ENCODE measurements at places on chromosomes 16 and 17.

GRCh38 chr16:10738231-10739077 lies 5.2 kb upstream of the NUBP1 start:
- DNase-seq = peak; percentile 30

GRCh38 chr17:80853076-80853475 lies 138.6 kb upstream of the CHMP6 start:
- no peak for DNase-seq

GRCh38 chr16:58510097-58510775 lies 5.1 kb upstream of the SETD6 start:
- DNase-seq = no peak

DNA sequence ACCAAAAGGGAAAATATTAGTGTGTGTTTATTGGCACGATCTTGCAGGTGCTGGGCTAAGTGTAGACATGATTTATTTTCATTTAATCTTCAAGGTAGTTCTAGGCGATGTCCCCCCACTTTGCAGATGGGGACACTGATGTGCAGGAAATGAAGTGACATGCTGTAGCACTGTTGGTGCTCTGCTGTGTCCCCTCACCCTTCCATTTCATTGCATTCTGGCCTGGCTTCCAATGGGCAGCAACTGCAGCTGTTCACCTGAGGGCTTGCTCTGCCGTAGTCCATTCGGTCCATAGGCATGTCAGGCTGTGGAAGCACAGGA lies 123.9 kb downstream of the PRKCB start:
- DNase-seq = peak; percentile 41

DNA sequence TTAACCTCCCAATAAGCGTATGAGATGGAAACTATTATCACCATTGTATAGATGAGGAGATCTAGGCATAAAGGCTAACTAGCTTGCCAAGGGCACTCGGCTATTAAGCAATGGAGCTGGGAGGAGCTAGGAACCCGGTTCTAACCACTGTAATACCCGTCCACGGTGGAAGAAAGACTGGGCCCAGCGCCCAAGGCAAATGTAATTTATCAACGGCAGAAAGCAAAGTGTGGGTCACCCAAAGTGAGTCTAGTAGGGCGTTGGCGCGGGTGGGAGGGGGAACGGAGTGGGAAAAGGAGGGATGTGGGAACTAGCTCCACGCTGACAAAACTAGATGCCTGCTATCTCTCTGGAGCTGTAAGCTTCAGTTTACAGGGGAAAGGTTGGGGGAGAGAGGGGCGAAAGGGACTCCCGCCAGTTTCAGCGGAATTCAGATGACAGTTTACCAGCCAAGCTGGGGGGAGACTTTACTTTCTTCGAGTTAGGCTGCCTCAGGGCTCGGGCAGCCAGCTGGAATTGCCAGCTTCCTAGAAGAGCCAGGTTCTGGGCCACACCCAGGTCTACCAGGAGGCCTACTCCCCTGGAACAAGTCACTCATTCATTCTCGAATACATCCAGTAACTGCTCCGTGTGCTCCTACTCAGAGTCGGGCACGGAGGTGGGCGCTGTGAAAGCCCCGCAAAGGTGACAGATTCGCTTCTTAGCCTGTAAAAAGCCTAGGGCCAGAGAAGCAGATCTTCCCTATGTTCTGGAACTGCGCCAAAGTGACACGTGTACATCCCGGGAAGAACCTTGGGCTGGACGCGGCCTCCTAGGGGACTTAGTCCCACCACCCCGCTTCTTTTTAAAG lies 837 bp downstream of the LRRC59 start:
- peak; percentile 74 for DNase-seq

GRCh38 chr16:67190448-67191399 lies 788 bp upstream of the EXOC3L1 start:
- DNase-seq = peak; percentile 32

DNA sequence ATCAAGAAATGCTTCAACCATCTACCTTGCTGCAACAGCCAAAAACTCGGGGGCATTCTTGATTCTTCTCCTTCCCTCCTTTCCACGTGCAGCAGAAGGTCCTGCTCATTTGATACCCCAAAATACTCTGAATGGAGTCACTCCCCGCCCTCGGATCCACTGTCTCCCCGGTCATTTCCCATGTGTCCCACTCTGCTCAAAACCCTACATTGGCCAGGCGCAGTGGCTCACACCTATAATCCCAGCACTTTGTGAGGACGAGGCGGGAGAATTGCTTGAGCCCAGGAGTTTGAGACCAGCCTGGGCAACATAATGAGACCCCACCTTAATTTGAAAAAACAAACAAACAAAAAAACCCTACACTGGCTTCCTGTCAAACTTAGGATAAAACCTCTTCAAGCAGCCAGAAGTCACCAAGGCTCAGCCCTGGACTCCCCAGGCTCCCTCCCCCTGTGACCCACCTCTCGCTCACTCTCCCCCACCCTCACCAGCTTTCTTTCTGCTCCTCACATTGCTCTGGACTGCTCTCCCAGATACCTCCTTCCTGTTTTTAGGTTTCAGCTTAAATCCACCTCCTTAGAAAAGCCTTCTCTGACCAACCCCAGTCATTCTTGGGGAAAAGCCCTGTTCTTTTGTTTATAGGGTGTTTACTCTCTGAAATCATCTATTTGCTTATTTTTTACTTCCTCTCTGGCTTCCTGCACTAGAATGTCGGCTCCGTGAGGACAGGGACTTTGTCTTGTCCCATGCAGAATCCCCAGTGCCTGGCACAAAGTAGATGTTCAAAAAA lies 2.8 kb downstream of the SLC13A2 start:
- no peak for DNase-seq

- DNase-seq = peak; percentile 46
Measured at GRCh38 chr17:56809106-56809819, 24.5 kb downstream of the C17orf67 start.

DNA sequence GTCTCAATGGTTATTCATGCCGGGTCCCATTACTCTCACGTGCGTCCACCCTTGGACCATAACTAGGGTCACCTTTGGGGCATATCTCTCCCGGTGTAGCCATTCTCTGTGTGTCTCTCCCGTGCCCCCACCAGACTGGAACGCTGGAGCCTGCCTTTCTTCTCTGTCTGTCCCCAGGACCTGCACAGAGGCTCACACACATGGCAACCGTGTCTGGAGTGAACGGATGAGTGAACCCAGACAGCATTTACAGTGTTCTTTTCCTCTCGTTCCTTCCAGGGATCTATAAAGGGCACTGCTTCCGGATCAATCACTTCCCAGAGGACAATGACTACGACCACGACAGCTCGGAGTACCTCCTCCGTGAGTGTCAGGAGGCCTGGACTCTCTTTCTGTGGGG lies 26.4 kb upstream of the CACNG1 start:
- DNase-seq = no peak

DNA sequence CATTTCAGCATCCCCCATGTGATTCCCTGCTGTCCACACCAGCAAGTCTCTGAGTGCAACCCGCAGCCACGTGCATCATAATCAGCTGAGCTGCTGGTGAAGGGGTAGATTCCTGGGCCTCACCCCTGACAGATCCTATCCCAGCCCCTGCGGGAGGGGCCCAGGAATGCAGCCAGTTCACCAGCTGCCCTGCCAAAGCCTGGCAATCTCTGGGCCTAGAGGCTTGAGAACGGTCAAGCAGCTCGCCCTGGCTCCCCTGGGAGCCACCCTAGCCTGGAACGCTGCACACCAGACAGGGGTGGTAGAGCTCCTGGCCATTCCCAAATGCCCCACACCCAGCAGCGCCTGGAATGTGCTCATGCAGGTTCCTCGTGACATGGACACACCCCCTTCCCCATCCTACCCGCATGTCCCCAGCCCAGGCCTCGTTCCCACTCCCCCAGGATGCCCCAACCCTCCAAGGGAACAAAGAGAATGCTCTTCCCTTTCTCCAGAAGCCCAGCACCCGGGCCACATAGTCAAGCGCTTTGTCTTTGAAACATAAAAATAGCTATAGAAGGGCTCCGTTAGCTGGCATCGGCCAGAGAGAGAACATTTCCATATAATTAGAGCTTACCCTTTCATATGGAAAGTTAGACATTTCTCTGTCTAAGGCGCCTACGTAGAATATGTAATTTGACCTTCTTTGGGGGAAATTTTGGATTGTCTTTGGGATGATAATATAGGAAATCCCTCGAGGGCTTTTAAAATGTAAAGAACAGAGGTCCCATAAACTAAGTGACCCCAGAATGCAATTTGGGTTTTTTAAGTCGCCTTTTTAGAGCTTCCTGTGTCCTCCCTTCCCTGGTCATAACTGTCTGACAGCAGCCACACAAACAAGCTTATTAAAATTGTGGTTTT lies 3.4 kb downstream of the CEP295NL start:
- DNase-seq = no peak

DNA sequence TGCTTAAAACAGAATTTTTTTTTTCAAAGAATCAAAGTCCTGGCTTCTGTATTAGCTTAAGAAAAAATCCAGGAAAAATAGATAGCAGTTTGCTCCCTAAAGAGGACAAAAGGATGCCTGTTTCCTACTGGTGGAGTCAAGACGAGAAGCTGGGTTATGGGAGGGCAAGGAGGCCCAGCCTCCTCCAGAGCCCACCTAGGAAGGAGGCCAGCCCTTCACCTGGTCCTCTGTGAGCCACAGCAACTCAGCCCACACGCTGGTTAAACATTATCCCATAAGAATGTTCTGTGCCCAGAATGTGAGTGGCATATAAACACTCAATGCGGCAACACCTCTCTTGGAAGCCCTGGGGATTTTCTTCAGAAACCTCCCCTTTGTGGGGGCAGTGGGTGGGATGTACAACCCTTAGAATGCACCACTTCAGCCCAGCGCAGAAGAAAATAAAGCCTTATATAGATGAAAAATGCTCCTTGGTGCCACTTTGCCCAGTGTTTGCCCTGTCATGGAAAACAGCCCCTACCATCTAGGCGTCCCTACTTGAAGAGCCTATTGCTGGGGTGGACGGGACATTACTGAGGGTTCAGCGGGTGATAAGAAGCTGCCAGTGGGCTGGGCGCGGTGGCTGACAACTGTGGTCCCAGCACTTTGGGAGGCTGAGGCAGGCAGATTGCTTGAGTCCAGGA lies 48.0 kb downstream of the TEKT5 start:
- DNase-seq = no peak

GRCh38 chr16:20409398-20410120 lies at the start of gene ACSM5:
ACSM5 (plus strand) TSS chr16:20409534; CDS start chr16:20411485, 1,951 bp downstream.
- DNase-seq = no peak

DNA sequence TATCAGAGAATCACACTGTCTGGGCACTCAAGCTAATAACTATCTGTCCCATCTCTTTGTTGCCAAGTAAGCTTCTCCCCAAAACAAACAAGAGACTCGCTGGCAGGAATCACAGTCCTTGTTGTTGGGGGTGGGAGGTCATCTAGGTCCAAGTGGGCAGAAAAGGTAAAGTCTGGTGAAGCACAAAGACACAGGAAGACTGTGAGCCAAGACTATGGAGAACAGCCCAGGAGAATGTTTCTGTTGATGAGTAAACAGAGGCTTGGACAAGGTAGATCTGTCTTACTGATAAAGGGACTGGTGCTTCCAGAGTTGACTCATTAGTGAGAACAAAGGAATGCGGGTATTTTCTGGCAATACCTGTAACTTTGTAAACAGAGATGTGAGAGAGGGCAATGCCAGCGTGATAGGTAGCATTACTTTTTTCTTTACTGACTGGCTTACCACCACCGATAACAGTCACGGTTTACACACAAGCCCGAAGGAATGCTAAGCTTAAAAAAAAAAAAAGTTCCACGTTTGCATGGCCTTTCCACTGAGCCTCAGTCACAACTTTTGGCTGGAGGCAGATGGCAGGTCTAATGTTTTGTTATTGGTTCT lies 11.5 kb upstream of the MMD start:
- DNase-seq = peak; percentile 29

- no peak for DNase-seq
Measured at GRCh38 chr17:10063730-10064241, 134.6 kb downstream of the GAS7 start.

- DNase-seq = peak; percentile 75
Measured at GRCh38 chr17:54899721-54900456, 763 bp upstream of the TOM1L1 start.

DNA sequence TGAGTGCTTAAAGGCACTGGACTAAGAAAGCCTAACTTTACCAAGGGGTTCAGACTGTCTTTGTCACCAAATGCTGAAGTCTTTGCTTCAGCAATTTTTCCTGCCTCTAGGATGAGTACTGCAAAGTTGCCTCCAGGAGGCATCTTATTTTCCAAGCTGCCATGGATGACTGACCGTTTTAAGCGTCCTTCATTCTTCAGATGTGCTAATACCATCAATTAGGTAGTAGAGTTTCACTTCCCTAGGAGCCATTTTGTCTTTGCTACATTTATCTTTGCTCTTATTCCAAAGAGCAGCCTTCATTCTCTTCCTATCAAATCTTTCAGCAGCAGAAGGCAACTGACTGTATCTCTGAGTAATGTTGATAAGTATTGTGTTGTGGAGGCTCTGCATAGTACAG lies 440.1 kb downstream of the CDH13 start:
- DNase-seq = no peak

GRCh38 chr17:42101513-42102292 lies 3.4 kb upstream of the ZNF385C start:
- peak; percentile 81 for DNase-seq

DNA sequence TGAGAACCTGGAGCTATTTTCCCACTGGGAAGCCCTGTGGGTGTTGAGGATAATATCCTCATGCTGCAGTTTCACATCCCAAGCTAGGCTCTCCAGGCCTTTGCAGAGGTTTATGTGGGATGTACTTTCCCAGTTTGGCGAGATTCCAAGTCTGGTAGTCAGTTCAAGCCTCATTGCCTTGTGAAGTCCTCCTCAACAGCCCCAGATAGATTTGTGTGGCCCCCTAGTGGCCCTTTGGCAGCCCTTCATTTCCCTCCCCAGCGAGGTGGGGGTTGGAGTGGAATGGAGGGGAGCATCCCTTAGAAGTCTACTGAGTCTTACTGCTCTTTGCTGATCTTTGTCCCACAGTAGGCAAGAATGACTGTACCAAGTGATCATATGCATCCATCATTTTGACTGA lies 137.9 kb downstream of the CDH11 start:
- peak; percentile 70 for DNase-seq

- no peak for DNase-seq
Measured at GRCh38 chr16:49478616-49479015, 105.0 kb downstream of the C16orf78 start.

DNA sequence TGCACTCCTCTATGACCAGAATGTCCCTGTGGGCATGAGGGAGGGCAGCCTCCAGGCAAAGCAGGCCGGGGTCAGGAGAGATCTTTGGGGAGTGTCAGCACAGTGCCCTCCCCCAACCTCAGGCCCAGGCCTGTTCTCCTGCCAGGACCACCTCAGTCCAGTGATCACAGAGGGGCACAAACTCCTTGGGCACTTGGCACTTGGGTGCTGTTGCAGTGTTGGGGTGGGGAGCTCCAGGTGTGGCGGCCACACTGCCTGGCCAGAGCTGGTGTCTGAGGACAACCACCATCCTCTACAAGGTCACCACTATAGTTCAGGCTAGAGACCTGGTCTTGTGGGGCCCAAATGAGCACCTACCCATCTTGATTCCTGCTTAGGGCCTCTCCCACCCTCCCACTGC lies 37.2 kb downstream of the SMPD3 start:
- no peak for DNase-seq

Data from NCI-H69 (cell line).